Natural killer cell (primary cell): ENCODE measurements at places on chromosomes 5 and 9. TPM values are rescaled to one million over a fixed set of nuclear protein-coding genes. Genes with fewer than 3 reads are reported as not detected.

Gene RPP25L
- 15.0 TPM for total RNA-seq

DNA sequence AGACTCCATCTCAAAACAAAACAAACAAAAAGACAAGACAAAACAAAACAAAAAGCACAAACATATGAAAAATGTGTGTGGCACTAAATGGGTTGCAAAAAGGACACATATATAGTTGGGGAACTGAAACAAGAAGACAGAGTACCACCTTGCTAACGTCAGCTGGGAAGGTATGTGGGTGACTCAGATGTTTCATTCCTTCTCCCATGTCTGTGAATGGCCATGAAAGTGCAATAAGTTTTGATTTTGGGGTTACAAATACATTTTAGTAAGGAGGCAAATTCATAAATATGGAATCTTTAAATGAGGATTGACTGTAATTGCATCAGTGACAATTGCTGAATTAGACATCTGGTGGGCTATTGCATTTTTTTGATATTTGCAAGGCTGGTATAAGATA lies 81.6 kb upstream of the KLF4 start:
- no peak for DNase-seq

DNA sequence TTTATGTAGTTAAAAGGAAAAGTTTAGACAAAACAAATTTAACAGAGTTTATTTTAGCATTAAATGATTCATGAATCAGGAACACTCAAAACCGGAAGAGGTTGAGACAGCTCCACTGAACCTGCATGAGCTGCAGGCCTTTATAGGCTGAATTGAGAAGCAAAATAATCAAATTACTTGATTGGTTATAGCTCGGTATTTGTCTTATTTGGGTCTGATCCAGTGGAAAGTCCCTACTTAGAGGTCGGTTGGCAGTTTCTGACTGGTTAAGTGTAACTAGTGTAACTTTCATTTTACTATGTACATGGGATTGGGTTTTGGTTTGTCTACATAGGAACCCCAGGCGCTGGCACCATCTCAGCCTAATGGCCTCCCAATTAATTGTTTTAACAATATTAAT lies 74.1 kb upstream of the PIK3R1 start:
- DNase-seq = peak; percentile 61

DNA sequence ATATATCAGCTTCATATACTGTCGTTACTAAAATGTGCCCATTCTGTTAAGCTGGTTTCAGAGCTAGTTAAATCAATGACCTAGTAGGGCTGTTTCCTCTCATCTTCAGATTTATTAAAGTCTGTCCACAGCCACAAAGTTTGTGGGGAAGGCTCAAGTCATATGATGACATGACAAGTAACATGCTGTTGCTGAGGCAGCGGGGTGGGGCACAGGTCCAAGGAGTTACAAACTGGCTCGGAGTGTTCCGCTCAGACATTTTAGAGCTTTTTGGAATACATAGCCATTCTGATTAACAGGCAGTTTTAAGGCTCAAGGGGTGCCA lies 2.7 kb upstream of the ANP32B start:
- DNase-seq = no peak

DNA sequence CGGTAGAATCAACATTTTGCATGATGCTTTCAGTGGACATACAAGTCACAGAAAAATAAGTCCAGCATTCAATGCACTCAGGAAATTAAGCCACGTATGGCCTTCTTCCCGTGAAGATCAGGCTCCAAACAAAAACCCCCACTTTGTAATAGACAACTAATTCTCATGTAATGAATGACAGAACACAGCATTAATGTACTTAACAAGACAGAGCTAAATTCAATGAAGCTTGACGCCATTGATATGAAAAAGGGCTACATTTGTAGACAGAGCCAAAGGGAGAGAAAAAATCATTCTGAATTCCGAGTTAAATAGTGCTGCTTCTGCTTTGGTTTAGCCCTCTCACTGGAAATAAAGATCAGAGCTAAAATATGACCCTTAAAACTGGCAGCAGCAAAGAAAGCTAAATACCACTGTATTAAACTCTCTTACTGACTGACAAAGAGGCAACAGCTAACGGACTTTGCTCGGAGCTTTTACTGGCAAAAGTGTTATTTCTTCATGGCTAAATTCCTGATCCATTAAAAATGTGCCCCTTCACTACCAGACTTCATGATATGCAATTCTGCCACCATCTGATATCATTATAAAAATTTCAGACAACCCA lies 250.5 kb downstream of the BNC2 start:
- no peak for DNase-seq

Gene ORM2
- not detected for total RNA-seq

GRCh38 chr9:131692612-131693562 lies 47.0 kb downstream of the RAPGEF1 start:
- no peak for DNase-seq

Gene CAPSL
- not detected for total RNA-seq

DNA sequence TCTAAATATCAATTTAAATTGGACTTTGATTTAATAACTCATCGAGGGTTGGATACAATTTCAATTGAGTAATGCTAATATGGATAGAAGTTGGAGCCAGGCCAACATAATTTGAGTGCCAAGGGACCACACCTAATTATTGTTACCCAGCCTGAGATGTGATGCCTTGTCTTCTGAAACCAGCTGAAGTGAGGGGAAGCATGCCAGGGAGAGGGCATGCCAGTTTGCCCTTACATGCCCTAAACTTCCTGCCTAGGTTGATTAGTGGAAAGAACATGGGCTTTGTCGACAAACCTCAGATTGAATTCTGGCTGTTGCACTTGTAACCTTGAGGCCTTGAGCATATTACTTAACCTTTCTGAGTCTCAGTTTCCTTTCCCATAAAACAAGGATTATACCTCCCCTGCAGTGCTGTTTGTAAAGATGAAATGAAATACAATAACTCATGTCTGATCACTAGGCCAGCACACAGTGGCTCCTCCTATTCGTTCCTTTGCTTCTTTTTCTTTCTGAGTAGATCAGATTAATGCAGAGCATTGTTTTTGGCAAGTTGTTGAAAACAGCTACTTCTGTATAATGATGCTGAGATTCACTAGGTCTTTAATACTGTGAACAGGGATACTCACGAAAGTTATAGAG lies 412.8 kb downstream of the TLE4 start:
- no peak for DNase-seq

DNA sequence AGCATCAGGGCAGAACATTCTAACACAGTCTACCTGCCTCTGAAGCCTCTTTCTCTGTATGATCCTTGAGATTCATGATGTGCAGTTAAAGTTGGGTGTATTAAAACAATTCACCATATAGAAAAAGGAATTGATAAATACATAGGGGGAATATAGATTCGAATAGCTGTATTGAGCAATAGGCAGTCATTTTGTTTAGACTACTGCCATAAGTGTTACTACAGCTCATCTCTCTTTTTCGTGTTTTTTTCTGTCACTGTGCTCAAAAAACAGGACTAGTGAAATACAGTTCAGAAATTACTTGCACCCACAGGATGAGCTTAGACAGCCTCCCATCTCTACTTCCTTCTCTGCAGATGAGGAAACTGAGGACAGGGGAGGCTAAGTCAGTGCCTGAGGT lies 144.6 kb upstream of the FBN2 start:
- no peak for DNase-seq

DNA sequence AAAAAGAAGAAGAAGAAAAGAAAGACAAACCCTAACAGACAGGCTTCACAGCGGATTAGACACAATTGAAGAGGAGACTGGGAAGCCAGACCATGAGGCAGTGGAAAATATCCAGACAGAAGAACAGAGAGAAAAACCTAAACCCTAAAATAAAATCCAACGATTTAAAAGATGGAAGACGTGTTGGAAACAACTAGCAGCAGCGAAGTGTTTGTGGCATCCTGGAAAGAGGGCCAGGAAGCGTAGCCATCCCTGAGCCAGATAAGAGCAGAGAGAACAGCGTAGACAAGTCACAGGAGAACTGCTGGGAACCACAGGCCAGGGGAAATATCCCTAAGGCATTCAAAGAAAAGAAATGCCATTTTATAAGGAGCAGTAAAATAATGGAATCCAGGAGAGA lies 39.7 kb upstream of the NKD2 start:
- DNase-seq = no peak
